Activated CD4-positive, alpha-beta T cell treated with anti-CD3 and anti-CD28 coated beads for 48 hours (primary cell): ENCODE measurements at places on chromosomes 3 and 15.
A peak's percentile ranks its signal among the peaks of the same experiment; 100 is the strongest.

- DNase-seq: peak; percentile 81
These were observed 261.3 kb downstream of the RPLP1 start for GRCh38 chr15:69713726-69714559.

GRCh38 chr15:67130166-67130565 lies 64.8 kb downstream of the SMAD3 start:
- DNase-seq: no peak

DNA sequence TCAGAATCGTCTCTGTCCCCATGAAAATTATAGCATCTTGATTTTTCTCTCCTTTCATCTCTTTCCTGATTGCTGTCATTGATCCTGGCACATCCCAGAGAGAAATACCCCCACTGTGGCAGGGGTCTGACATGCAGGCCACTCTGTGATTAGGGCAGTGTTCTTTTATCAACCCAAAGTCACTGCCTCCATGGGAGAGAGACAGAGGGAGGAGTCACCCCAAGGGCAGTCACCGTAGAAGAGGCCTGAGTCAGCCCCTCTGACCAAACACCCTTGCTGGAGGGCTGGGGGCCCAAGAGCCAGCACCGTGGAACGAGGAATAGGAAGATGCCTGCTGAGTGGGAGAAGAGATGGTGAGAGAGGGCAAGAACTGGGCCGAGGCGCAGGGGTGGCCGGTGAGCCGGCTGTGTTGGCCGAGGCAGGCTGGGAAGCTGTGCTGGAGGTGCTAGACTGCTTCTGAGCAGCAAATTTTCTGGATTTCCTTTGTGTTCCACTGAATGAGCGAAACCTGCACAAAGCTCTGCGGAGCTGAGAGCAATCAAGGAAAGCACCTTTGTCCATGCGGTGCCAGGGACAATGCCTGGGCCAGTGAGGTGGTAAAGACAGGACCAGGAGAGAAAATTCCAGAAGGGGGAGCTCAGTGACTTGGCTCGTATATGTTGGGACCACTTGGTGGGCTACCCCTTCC lies 103.8 kb downstream of the ADCY5 start:
- DNase-seq: no peak

DNA sequence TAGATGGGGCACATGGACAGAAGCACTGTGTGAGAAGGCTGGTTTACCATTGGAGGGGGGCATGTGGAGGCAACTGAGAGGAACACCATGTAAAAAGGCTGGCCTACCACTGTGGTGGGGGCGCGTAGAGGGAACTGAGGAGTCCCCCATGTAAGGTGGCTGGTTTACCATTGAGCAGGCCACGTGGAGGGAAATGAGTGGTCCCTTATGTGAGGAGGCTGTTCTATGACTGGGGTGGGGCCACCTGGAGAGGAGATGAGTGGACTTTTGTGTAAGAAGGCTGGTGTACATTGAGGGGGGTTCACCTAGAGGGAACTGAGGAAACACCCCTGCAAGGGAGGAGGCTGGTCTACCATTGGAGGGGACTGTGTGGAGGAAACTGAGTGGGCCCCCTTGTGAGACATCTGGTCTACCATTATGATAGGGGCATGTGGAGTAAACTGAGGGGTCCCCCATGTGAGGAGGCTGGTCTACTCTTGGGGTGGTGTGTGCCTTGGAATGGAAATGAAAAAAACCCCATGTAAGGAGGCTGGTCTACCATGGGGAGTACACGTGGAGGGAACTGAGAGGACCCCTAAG lies 156.9 kb downstream of the FBLN2 start:
- DNase-seq: no peak

- no peak for DNase-seq
These were observed 1457.1 kb upstream of the GBE1 start for GRCh38 chr3:83218383-83219200.

DNA sequence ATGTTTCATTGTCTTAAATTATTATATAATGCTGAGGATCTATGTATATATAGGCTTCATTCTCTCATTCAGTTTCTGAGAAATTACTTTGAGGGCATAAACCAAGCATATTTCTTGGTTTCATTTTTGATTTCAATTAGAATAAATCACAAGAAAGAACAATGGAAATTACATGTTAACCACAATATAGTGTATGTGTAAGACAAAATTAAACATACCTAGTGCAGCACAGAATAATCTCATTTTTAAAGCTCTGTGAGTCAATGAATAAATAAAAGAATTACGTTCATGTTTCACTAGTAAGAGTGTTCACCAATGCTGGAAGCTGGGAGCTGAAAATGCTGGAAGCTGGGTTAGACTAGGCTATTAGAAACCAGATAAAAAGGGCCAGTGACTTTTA lies 72.8 kb downstream of the UBE3A start:
- DNase-seq: no peak

GRCh38 chr3:99357131-99357530 lies 281.3 kb upstream of the COL8A1 start:
- DNase-seq: no peak
